ENCODE measurements at places on chromosomes 13 and 19. TPM values are rescaled to one million over a fixed set of nuclear protein-coding genes. Genes with fewer than 3 reads are reported as not detected.

Gene YJEFN3
- total RNA-seq, result 0.07 TPM

Gene FOXO1
- total RNA-seq, result 16.4 TPM

Gene PTGIR
- total RNA-seq, result 0.67 TPM

Gene C5AR2
- not detected for total RNA-seq

Gene ZC3H4
- total RNA-seq, result 26.8 TPM

Gene GPR4
- 26.0 TPM for total RNA-seq

Gene PBX4
- not detected for total RNA-seq

Gene PRR36
- not detected for total RNA-seq
